A172 (cell line): ENCODE measurements at places on chromosomes 6 and 20. TPM values are rescaled to one million over a fixed set of nuclear protein-coding genes. Genes with fewer than 3 reads are reported as not detected.
A peak's percentile ranks its signal among the peaks of the same experiment; 100 is the strongest.

- no peak for DNase-seq
Observed at GRCh38 chr20:5313916-5314315, 2.8 kb downstream of the PROKR2 start.

GRCh38 chr6:106747139-106747538 is 117.8 kb downstream of the QRSL1 start:
- no peak for DNase-seq

GRCh38 chr6:56259234-56260077 is 12.1 kb upstream of the COL21A1 start:
- DNase-seq: no peak

DNA sequence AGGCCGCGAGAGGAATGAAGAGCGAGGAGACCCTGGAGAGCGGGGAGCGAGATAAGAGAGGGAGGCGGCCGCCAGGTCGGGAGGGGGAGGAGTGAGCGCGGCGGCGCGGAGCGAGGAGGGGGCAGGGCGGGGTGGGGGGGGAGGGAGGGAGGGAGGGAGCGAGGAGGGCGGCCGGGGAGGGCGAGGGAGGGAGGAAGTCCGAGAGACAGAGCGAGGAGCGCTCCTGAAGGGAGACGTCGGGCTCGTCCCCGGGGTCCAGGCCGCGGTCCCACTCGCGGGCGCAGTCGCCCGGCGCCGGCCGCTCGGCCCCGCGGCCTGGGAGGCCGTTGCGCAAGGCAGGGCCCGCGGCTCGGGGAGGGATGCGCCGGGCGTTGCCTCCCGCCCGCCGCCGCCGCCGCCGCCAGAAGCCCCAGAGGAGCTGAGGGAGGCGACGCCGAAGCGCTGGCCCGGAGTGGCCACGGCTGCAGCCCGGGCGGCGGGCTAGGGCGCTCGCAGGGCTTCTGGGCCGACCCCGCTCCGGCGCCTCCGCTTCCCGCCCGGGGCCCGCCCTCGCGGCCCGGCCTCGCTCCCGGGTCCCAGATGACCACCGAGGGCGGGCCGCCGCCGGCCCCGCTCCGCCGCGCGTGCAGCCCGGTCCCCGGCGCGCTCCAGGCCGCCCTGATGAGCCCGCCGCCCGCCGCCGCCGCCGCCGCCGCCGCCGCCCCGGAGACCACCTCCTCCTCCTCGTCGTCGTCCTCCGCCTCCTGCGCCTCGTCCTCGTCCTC is at the start of gene FOXF2:
Gene FOXF2, plus strand, starts transcription at position 208 of the 764 bp plus-strand sequence. Its CDS starts 372 bp downstream, at position 580.
- DNase-seq: no peak

GRCh38 chr20:18901980-18902737 is 88.6 kb downstream of the SCP2D1 start:
- DNase-seq: peak; percentile 90

DNA sequence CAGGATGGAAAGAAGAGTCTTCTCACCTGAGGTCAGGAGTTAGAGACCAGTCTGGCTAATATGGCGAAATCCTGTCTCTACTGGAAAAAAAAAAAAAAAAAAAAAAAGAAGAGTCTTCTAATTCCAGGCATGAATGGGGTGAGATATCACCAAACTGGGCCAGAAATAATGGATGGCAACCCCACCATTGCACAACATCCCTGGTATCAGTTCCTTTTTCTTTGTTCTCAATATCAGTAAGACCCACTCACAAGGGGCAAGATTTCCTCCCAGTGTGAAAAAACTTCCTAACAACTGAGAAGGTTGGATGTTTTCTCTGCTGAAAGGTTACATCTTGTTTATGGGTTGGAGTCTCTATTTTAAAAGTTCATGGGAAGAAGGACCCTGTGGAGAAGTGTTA is 23.6 kb upstream of the NR2E1 start:
- no peak for DNase-seq

The POU5F1 gene
- total RNA-seq: not detected in 2 replicates
